CD8-positive, alpha-beta memory T cell (primary cell): ENCODE measurements at places on chromosomes 1 and 21.

GRCh38 chr1:3978990-3979325, 78.9 kb upstream of the C1orf174 start:
- no peak for DNase-seq

GRCh38 chr1:17075470-17076255, 21.8 kb upstream of the SDHB start:
- no peak for DNase-seq

DNA sequence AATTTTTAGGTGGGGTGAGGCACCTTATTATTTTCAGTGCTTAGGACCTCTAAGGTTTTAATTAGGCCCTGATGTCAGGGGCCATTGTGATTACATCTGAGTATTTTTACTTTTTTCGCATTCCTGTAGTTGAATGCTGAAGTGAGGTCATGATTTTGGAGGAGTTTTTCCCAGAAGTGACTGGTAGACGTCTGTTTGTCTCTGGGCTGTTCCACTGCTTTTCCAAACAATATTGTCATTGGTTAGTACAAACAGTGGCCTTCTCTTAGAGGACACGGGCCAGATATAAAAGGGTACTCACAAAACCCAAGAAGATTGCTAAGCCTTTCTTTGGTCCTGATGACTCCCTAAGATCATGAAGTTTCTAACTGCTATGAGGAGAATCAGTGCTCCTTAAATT, 7.6 kb upstream of the RASAL2 start:
- no peak for DNase-seq

- no peak for DNase-seq
Measured at GRCh38 chr21:25858325-25858724, 123.6 kb downstream of the GABPA start.

- DNase-seq: no peak
Measured at GRCh38 chr21:43873673-43874072, 8.7 kb downstream of the AGPAT3 start.

- no peak for DNase-seq
Measured at GRCh38 chr1:54403808-54404261, 2.4 kb downstream of the SSBP3 start.

GRCh38 chr1:53579221-53580008, 120.2 kb downstream of the DMRTB1 start:
- DNase-seq: no peak

- no peak for DNase-seq
Measured at GRCh38 chr1:31084782-31085569, 19.5 kb upstream of the PUM1 start.

DNA sequence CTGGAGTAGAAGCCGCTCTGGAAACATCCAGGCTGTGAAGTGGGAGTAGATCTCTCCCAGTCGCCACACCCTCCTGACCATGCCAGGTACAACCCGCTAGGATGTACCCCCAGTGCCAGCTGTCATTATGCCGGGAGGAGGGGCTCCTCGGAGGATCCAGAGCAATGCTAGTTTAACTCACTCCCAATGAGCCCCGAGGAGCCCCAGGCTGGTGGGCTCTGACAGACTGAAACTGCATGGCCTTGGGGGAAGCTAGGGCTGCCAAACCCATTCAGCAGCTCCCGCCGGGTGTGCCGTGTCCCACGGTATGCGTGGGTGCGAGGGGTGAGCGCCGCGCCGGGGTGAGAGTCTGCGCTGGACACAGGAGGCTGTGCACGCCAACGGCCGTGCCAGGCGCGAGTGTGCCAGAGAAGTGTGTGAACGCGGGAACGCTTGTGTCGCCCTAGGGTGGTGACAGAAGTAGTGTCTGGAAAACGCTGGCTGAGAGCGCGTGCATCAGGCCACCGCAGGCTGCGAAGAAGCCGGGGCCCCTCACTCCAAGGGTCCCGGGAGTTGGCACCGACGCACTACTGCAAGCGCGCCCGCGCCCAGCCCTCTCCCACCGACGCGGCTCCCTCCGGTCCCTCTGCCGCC, 177.1 kb upstream of the EDN2 start:
- DNase-seq: no peak

DNA sequence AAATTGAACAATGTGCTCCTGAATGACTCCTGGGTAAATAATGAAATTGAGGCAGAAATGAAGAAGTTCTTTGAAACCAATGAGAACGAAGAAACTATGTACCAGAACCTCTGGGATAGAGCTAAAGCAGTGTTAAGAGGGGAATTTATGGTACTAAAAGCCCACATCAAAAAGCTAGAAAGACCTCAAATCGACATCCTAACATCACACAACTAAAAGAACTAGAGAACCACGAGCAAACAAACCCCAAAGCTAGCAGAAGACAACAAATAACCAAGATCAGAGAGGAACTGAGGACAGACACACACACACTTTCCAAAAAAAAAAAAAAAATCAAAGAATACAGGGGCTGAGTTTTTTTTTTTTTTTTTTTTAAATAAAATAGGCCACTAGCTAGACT, 564.2 kb downstream of the SMYD3 start:
- no peak for DNase-seq
